ENCODE measurements at places on chromosomes 16 and 17.

DNA sequence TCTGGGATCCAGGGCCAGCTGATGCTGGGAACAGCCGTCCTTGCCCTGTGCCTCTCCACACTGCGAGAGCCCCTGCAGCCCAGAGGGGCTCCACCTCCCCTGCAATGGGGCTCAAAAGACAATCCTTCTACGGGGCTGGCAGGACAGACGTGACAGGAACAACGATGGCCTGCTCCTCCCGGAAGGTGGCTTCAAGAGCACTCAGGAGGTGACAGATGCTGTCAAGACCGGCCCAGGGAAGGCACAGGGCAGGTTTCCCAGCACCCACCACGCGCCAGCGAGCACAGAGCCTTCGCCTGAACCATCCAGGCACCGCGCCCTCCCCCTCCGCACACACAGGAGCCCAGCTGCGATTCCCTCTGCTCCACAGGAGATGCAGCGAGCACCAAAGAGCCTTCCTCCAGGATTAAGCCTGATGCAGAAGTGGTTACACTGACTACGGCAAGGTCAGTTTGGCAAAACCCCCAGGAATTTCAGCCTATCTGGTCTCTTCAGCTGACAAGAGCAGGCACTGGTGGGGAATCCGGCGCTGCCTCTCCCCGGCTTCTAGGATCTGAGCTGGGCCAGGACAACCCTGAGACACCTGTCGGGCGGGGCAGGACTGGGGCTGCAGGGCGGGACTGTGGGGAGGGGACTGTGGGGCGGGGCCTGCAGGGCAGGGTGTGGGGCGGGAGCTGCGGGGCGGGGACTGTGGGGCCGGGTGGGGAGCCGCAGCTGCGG lies 103.4 kb downstream of the ZNF778 start:
- peak; percentile 60 for DNase-seq

DNA sequence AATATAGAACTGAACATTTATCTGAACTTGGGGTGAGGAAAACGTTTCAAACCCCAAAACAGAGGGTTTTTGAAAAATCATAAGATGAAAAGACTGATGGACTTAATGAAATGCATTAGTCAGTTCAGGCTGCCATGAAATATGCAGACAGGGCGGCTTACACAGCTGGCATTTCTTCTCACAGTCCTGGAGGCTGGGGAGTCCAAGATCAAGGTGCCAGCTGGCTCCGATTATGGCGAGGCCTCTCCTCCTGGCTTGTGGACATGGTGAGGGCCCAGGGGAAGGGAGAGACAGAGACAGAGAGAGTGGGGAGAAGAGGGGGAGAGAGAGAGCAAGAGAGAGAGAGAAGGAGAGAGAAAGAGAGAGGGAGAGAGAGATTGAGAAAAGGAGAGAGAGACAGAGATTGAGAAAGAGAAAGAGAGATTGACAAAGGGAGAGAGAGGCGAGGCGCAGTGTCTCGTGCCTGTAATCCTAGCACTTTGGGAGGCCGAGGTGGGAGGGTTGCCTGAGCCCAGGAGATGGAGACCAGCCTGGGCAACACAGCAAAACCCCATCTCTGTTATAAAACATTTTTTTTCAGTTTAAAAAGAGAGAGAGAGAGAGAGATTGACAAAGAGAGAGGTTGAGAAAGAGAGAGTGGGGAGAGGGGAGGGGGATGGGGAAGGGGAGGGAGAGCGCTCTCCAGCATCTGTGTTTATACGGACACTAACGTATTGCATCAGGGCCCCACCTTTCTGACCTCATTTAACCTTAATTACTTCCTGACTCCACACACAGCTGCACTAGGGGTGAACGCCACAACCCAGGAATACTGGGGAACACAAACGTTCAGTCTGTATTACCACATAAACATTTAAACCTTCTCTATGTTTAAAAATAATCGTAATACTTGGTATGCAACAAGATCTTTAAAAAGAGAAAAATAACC lies 24.6 kb upstream of the RPH3AL start:
- DNase-seq, result no peak

DNA sequence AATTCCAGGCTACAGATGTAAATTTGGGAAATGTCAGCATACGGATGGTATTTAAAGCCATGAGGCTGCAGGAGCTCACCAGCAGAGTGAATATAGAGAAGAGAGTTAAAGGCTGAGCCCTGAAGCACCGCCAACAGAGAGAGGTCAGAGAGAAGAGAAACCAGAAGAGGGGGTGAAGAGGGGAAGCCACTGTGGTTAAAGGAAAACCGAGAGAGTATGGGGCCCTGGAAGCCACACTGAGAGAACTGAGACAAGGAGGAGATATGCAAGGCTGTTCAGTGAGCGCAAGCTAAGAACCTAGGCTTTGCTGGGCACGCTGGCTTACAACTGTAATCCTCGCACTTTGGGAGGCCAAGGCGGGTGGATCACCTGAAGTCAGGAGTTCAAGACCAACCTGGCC lies 24.6 kb downstream of the COPRS start:
- DNase-seq, result no peak

DNA sequence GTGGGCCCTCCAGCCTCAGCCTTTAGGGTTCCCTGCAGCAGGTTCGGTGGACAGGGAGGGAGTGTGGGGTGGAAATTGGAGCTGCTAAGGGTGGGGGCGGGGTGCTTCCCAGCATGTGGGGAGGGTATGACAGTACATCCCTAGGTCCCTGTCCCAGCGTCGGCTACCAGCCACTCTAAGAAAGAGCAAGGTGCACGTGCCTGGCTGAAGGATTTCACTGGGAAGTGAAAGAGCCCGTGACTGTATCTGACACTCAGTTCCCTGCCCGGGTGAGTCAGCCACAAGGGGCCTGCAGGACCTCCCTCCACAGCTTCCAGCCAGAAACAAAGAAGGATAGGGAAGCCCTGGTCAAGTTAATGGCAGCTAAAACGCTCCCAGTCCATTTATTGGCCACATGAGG lies 4.1 kb downstream of the SNRNP25 start:
- no peak for DNase-seq

GRCh38 chr17:82238472-82239201 lies 9.8 kb downstream of the SLC16A3 start:
- DNase-seq, result peak; percentile 75

DNA sequence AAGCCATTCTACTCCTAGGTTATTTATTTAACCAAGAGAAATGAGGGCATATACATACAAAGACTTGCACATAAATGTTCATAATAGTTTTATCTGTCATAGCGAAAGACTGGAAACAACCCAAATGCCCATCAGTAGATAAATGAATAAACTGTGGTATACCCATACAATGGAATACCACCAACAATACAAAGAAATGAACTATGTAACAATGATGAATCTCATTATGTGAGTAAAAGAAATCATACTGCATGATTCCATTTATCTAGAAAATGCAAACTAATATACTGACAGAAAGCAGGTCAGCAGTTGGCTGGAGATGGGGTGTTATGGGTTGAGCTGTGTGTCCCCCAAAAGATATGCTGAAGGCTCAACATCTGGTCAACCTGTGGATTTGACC lies 57.3 kb downstream of the CEP95 start:
- DNase-seq, result no peak

DNA sequence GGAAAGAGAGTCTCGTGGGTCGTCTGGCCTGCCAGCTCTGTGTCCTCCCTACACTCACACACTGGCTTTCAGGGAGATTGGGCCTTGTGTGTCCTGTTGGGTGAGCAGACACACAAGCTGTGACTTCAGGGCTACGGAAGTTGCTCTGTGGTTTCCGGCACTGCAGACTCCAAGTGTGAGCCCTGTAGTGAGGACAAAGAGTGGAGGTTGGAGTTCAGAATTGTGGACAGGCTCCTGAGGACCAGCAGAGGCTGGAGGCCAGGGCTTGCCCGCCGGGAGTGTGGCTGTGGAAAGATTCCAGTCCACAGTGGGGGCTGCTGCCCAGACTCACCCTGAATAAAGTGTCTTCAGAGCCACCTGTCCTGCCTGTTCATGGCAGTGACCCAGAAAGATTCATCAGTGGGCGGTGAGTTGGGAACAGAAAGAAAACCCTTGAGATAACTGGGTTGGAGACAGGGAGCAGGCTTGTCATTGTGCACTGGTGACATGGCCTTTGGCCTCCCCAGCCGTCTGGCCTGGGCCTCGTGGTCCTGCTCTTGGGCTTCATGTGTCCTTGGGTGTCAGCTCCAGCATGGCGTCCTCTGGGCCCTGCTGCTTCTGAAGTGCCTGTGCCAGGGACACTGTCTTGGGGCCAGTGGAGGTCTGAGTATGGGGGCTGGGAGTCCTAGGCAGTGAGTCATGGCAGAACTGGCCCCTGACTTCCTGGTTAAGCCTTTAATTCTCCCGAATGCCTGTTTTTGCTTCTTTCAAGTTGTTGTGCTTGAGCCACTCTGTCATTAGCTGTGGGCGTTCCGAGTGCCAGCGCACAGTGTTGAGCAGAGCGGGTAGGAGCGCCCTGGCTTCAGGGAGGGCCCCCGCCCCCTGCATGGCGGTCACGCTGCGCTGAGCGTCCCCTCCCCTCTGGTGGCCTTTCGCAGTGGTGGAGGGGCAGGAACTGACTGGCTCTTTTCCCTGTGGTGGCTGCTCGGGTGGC lies 19.9 kb upstream of the ZNF750 start:
- DNase-seq, result no peak

GRCh38 chr16:52577130-52577706 lies 30.3 kb upstream of the TOX3 start:
- no peak for DNase-seq

DNA sequence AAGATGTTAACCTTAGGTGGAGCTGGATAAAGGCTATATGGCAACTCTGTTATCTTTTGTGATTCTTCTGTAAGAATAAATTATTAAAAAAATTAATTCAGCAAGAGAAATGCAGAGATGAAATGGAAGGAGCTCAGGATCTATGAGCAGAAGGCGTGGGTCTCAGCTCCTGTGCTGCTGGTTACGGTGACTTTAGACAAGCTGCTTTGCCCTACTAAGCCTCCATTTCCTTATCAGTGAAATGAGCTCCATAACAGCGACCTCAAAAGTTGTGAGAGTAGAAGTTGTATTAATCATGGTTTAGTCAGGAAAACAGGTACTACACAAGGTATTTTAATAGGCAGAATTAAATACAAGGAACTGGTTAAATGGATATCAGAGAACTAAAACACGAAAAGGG lies 48.2 kb upstream of the FOXJ1 start:
- DNase-seq, result no peak

GRCh38 chr17:43809121-43809520 lies 23.8 kb downstream of the MPP3 start:
- no peak for DNase-seq

DNA sequence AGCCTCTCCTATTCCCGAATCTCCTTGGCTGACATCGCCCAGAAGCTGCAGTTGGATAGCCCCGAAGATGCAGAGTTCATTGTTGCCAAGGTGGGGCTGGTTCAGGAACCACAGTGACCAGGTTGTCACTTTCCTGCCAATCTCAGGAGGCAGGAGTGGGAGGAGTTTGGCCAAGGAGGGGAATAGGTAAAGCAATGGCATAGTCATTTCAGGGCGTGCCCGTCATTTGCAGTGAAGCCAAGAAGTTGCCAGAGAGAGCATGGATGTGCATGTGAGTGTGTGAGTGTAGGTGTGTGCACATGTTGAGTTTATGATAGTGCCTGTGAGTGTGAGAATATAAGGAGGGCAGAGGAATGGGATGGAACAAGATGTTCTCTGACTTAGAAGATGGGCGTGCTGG lies 14.8 kb downstream of the PSMD3 start:
- DNase-seq, result no peak
